ENCODE measurements at places on chromosomes 5 and 9.

- no peak for DNase-seq
These were observed 19.9 kb downstream of the ABLIM3 start for GRCh38 chr5:149161026-149161687.

GRCh38 chr5:68251386-68251785 lies 35.8 kb downstream of the PIK3R1 start:
- no peak for DNase-seq

DNA sequence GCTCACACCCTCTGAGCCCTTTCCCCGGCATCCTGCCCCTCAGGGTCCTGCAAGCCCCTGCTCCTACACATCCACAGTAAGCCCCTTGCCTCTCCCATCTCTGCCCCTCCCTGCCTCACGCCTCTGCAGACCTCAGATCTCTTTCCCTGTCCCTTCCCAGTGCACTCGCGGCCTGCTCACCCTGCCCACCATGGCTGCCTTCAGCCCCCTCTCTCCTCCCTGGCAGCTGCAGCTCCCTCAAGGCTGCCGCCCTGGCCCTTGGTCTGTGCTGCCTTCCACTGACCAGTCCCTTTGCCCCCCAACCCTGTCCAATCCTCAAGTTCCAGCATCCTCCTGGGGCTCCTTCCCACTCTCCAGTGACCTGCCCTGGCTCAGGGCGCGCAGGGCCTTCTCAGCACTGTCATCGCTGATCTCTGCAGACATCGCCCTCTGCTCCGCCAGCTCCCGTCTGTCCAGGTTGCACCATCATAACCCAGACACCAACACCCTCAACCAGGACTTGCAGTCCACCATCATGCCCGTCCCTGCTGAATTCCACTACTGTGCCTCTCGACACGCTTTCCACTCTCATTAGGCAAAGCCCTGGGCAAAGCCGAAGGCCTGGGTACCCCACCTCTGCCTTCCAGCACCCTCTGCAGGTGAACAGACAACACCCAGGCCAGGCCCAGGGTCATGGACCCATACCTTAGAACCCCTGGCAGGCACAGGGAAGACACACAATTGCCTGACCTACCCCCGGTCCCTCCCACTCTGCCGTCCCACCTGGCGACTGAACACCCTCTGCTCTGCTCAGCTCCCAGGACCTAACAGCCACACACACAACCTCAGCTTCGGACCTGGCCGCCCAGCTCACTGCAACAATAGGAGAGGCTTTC lies 97.8 kb upstream of the RUFY1 start:
- no peak for DNase-seq

GRCh38 chr5:126374109-126374416 lies 49.1 kb upstream of the GRAMD2B start:
- DNase-seq: no peak

DNA sequence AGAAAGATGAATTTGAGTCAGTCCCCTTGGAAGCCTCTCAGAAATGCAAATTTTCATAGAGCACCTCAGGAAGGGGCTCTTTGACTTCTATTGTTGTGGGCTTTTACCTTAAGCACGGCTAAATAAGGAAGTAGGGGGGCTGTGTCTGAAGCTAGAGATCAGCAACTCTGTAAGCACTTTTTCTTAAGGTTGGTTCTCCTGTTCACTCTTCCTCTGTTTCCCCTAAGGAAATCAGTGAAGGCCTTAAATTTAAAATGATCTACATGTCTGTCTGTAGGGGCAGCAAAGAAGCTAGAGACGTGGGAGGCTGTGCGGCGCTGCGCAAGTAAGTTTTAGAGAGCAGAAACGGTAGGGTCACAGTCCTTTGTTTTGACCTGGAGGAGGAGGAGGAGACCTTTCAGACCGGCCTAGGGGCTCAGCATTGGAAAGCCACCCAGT lies 1.2 kb upstream of the CDC14B start:
- no peak for DNase-seq

GRCh38 chr5:123651234-123651633 lies 139.3 kb downstream of the CSNK1G3 start:
- DNase-seq: no peak

DNA sequence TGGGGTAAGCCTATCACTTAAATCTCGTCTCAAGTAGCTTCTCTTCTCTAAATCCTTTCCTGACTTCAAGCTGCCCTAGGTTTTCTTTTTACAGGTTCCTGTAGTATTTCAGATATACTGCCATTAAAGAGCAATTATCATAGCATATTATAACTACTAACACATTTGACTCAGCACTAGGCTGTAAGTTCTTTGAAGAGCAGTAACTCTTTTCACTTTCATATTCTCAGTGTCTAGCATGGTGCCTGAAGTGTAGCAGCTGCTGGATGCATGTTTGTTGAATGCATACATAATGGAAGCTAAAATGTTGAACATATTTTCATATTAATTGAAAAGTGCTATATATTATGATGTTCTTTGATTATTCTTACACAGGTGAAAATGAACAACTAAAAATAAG lies 22.5 kb downstream of the CCDC152 start:
- no peak for DNase-seq
